Activated CD4-positive, alpha-beta T cell treated with anti-CD3 and anti-CD28 coated beads, Interleukin-2, amount 10 ng/mL, durations not matched to agents 7 days and 5 days (primary cell): ENCODE measurements at places on chromosomes 1 and 21.

- no peaks in the 10 kb centered on the region for H3K36me3 ChIP-seq
- H3K4me1 ChIP-seq: peaks cover 29% of the 10 kb centered on the region
- DNase-seq: no peak
- H3K4me3 ChIP-seq: no peak overlapping the region
- no peak overlapping the region for H3K27ac ChIP-seq
Observed at GRCh38 chr1:230166366-230167132, 99.5 kb downstream of the GALNT2 start.

GRCh38 chr1:221517961-221518360 lies 223.9 kb downstream of the DUSP10 start:
- no peak for DNase-seq
- H3K36me3 ChIP-seq: no peaks in the 10 kb centered on the region
- H3K27me3 ChIP-seq: no peaks in the 10 kb centered on the region

GRCh38 chr1:88983791-88984559 lies 8.5 kb downstream of the KYAT3 start:
- H3K4me3 ChIP-seq: peak overlapping the region; percentile 27
- no peaks in the 10 kb centered on the region for H3K27me3 ChIP-seq
- H3K27ac ChIP-seq: peak overlapping the region; percentile 72

GRCh38 chr1:218347336-218347722 lies 2.2 kb downstream of the TGFB2 start:
- H3K36me3 ChIP-seq: no peaks in the 10 kb centered on the region
- no peak overlapping the region for H3K4me3 ChIP-seq
- peaks cover 9% of the 10 kb centered on the region for H3K4me1 ChIP-seq
- H3K27me3 ChIP-seq: peaks cover 49% of the 10 kb centered on the region
- DNase-seq: no peak

GRCh38 chr21:42300045-42300583 lies 15.1 kb downstream of the TFF3 start:
- H3K27ac ChIP-seq: peak overlapping the region; percentile 31
- H3K27me3 ChIP-seq: no peaks in the 10 kb centered on the region
- H3K4me3 ChIP-seq: no peak overlapping the region
- DNase-seq: no peak
